ENCODE measurements at places on chromosomes 6 and 20.

GRCh38 chr6:149940672-149940982 is 1.2 kb upstream of the ULBP2 start:
- no peak for DNase-seq

DNA sequence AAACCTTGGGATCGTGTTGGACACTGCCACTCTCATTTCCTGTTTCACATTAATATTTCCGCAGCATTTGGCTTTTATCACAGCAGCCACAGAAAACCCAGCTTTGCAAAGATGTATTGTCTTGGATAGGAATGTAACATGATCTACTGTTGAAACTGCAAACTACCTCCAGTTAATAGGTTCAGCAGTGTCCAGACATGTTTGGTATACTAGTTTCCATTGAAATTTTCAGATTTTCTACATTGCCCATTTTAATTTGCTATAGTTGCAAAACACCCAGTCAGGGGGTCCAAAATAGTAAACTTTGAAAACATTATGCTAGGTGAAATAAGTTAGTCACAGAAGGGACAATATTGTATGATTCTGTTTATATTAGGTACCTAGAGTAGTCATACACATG is 3.3 kb downstream of the ANKRD6 start:
- no peak for DNase-seq

DNA sequence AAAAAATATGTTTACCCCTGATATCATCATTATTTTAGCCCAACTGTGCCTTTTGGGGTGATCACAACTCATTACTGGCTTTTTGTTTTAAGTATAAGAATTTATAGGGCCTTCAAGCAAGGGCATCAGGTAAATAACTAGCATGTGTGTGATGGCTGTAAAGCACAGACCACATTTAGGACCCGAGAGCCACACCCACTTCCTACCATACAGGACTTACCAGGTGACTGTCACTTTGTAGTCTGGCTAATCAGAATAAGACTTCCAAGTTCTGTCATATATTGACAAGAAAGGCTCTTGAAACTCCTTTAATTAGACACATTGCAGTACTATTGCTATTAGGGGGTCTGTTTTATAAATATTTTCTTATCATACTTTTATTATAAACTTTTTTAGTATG is 31.1 kb downstream of the TMEM242 start:
- DNase-seq = no peak

- no peak for DNase-seq
Observed at GRCh38 chr6:7131390-7131789, 23.6 kb downstream of the RREB1 start.

DNA sequence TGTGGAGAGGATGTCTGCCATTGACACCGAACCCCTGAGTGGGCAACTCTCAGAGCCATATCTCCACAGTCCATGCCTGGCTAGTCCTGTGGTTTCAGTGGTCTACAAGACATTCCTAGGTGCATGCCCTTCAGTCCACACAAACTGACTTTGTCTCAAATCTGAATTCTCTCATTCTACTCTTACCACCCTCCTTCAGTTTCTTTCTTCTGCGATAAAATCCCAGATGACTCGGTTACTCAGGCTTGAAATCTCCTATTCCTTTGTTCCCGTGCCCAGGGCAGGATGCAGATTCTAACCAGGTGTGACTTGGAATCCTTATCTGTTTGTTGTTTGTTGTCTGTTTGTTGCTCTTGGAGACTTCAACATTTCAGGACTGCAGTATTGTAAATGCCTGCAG is 9.3 kb downstream of the CDS2 start:
- DNase-seq = no peak

GRCh38 chr6:128389820-128390534 is 130.4 kb downstream of the PTPRK start:
- DNase-seq = no peak

GRCh38 chr6:135267085-135267484 is 86.0 kb downstream of the MYB start:
- DNase-seq = no peak

DNA sequence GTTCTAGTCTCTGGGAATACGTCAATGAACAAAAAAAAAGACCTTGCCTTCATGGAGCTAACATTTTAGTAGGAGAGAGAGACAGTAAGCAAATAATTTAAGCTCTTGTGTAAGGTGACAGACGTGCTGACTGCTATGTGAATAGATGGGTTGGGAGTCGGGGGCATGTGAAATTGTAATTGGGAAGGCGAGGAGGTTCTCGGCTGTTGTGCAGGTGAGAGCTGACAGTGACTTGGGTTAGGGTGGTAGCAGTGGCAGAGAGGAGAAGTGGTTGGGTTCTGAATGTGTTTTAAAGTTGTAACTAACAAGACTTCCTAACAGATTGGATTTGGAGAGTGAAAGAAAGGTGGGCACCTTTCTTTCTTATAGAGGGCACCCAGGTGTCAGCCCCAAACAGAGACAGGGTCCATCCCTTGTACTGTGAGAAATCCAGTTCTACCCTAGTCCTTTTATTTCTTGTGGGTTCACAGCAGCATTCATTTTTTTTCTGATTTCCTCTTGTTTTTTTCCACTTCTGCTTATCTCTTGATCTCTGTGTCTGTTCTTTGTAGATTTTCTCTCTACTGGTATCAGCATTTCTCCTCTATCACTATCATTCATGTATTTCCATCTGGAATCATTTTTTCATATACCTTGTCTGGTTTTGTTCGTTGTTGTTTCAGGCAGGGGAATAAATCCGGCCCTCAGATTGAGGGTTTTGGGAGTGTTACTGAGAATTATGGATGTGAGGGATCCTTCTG is 15.4 kb upstream of the MYLK2 start:
- no peak for DNase-seq

DNA sequence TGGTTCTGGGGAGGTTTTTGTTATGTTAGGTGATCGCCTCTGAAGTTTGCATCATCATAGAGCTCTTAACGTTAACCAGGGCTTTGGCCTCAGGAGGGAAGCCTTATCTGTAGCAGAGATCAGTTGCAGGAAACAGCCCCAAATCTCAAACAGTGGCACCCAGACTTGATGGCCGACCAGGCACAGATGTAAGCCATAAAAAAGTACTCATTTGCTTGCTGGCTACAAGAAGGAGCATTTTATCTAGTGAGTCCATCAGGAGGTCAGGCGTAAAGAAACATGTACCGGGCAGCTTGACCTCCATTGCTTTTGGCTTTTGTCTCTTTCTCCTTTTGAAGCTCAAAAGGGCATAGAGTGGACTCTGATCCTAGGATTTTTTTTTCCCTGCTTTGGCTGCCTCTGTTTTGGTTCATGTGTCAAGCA is 122.3 kb downstream of the CCDC170 start:
- no peak for DNase-seq

DNA sequence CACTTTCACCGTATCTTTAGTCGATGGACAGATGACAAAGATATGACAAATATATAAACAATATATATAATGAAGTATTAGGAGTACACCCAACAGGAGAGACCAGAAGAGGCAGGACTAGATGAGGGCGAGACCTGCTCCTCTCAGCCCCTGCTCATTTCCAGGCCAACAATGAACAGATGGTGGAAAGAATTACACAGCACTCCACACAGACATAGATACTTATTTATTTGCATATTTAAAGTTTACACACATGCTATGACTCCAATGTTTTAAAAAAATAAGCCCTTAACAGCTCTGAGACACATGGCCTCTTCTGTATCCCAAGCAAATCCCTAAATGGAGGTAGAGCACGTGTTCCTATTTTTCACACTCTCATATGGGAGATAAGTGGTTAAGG is 10.4 kb downstream of the FAM210B start:
- DNase-seq = no peak

- no peak for DNase-seq
Observed at GRCh38 chr6:44706011-44706410, 318.5 kb downstream of the CDC5L start.

DNA sequence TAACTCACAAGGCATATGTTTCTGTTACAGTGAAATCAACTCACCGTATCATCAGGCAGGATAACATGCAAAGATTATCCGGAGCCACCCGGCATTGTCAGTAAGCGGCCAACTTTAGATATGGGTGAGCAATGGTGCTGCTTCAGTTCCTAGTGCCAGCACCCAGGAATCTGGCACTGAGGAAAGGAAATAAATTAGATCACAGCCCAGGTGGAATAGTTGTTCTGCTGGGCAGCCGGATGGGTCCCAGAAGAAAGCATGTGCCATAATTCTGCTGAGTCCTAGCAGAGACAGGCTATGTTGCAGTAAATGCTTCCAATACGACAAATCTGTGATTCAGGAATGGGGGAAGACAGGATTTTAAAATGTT is 183.6 kb upstream of the SPTLC3 start:
- no peak for DNase-seq

GRCh38 chr20:40006168-40006860 is 682.7 kb downstream of the MAFB start:
- no peak for DNase-seq

DNA sequence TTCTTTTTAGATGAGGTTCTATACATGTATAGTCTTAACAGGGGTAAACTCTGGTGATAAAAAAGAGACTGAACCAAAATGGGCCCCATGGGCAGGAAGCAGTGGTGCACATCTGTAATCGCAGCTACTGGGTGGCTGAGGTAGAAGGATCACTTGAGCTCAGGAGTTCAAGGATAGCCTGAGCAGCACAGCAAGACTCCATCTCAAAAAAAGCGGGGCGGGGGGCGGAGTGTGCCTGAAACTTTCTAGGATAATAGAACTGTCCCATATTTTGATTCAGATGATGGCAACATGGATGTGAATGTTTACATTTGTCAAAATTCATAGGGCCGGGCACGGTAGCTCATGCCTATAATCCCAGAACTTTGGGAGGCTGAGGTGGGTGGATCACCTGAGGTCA is 48.8 kb upstream of the TAF8 start:
- DNase-seq = no peak

DNA sequence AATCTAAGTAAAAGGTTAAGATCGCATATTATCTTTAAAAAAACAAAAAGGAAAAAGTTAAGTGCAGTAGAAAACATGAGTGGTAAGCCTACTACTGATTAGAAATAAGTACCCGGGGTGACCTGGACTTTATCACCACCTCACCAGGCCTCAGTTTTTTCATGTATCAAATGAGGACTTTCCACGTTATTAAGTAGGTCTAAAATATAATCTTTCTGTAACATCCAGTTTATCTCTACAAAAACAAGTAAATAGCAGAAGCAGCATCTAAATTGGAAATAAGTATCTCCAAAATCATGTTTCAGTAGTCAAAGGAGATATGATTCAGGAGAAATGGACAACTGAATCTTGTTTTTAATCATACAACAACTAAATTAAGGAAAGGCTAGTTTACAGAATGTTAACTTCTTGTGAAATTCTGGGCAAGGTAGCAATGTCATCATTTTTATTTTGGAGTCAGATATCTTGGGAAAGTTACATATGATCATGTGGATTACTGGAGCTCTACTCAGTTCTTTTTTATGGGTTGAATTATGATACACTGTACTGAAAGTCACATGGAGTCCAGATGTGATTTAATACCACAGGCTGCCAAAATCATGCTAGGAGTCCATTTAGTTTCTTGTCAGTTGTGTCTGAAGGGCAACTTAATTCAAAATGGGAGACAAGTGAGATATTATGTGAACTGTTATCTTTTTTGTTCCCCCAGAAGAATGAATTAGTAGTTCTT is 114.7 kb upstream of the PRL start:
- no peak for DNase-seq

DNA sequence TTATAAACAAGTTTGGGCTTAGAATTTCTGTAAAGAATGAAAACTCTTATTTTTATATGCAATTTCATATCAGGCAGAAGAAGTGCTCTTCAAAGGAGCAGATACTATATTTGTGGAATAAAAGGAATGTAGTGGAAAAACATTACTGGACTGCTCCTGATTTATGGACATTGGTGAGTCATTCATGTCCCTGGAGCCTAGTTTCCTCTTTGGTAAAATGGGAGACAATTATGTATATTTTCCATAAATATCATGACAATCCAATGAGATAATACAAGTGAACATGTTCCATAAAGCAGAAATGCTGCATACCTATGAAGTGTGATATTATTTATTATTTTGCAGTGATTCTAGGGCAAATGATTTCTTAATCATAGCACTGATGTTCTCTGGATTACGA is 445.8 kb upstream of the CITED2 start:
- DNase-seq = no peak

- no peak for DNase-seq
Observed at GRCh38 chr6:34044945-34045595, 100.8 kb downstream of the GRM4 start.

GRCh38 chr20:7189231-7189630 is 421.7 kb downstream of the BMP2 start:
- no peak for DNase-seq

DNA sequence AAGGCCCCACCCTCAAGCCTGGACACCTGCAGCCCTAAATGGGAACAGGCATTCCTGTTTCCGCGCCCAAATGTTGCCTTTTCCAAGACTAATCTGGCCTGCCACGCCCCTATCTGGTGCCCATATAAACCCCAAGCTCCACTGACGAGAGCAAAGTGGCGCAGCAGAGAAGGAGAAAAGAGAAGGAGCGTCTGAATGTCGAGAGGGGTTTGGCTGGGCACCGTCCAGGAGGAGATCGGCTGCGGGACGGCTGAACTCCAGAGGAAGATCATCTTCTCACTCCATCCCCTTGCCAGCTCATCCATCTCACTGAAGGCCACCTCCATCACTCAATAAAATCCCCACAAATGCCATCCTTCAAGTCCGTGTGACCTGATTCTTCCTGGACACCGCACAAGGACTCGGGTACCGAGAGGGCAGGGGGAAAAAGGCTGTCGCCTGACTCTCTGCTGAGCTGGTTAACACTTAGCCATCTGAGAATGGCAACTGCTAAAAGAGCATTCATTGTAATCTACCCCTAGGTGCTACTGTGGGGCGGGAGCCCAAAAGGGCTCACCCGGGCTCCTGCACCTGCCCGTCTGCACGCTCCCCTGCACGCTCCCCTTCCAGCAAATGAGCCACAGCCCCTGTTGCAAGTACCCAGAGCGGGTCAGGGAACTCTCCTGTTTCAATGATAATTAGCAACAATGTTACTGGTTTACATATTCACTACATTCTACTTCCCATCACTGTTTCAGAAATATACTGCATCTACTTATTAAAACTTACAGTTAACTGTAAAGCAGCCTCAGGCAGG is 23.5 kb downstream of the TAF4 start:
- no peak for DNase-seq

DNA sequence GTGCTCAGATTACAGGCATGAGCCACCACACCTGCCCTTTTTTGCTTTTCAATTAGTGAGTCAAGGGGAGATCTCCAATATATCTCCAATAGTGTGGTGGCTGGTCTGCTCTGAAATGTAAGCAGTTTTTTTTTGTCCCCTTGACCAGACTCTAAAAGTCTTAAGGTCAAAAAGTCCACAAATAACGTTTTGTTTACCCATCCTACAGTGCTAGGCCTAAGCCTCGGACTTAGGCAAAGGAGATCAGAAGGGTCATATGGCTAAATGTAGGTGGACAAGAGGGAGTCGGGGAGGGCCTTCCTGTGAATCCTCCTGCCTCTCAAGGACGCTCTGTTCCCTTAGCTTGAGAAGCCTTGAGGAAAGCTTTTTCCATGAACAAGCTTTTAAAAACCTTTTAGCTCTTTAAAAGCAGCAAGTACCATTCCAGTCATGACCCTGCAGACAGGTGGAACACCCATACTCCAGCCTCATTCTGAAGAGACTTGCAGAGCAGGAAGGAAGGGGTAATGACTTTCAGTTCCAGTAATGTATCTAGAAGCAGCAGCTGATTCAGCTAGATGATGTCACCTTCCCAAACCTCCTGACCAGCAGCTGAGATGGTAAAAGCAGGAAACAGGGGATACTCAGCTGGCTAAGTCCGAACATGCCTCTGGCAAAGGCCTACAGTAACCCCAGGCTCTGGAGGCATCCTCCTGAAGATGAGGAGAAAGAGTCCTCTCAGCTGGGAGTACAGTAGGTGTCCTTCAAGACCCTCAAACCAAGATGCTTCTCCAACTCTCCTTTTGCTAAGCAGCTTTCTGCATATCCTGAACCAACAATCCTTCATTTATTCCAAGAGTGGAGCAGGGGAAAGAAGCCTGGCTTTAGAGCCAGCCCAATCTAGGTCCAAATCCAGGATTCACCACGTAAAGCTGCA is 23.6 kb downstream of the BCL2L1 start:
- DNase-seq = no peak

Data from GOT3 (cell line).